NB4 (cell line): ENCODE measurements at places on chromosomes 7 and 10.
A peak's percentile ranks its signal among the peaks of the same experiment; 100 is the strongest.

DNA sequence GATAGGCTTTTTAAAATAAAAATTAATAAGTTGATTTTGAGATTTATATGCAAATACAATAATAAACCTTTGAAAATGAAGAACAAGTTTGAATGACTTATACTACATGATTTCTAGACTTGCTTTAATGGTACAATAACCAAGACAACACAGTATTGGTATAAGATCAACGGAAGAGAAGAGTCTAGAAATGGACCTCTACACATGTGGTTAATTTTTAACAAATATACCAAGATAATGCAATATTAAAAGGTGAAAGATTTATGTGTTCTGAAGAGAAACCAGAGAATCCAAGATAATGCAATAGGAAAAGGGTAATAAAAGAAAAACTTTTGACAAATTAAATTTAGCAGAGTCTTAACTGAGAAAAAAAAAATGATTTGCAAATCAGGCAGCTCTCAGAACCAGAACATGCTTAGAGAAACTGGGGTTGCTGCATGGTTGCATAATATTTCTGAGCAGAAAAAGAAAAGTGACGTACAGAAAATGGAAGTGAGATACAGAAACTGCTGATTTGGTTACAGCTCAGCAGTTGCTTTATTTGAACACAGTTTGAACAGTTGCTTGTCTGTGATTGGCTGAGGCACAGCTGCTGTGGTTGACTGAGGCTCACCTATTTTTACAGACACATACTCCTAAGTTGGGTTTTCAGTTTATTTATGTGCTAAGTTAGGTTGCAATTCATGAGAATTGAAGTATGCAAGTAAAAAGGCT lies 365.9 kb downstream of the CRPPA start:
- DNase-seq: no peak

DNA sequence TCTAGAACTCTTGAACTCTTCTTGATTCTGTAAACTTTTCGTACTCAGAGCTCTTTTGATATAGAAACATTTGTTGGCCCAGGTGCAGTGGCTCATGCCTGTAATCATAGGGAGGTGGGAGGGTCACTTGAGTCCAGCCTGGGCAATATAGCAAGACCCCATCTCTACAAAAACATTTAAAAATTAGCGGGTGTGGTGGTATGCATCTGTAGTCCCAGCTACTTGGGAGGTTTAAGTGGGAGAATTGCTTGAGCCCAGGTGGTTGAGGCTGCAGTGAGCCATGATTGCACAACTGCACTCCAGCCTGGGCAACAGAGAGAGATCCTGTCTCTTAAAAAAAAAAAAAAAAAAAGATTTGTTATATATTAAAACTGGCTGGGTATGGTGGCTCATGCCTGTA lies 121.6 kb downstream of the BAMBI start:
- no peak for DNase-seq

DNA sequence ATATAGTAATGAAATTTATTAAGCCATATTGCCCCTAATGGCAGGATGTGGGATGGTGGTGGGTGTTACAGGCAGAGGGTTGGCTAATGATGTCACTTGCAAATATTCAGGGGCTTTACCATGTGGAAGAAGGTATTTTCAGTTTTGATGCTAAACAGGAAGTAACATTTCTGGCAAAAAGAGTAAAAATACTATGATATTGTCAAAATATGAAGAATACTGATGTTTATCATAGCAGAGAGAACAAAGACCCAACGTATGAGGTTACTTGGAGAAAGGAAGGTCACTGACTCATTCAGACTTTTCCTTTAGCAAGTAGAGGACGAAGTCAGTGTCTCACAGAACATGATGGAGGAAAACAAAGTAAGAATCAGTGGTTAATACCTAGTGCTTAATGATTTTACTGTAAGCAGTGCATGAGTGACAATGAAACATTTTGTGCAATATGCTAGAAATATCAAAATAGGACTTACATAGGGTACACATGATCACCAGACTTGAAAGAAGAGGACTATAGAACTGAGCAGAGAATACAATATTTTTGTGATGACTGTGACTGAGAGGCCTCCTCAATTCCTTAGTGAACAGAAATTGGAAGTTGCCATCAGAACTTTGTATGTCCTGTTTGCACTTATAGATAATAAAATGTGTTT lies 89.7 kb upstream of the STEAP4 start:
- DNase-seq: no peak

- no peak for DNase-seq
Measured at GRCh38 chr10:79130846-79131245, 62.1 kb downstream of the ZMIZ1 start.

DNA sequence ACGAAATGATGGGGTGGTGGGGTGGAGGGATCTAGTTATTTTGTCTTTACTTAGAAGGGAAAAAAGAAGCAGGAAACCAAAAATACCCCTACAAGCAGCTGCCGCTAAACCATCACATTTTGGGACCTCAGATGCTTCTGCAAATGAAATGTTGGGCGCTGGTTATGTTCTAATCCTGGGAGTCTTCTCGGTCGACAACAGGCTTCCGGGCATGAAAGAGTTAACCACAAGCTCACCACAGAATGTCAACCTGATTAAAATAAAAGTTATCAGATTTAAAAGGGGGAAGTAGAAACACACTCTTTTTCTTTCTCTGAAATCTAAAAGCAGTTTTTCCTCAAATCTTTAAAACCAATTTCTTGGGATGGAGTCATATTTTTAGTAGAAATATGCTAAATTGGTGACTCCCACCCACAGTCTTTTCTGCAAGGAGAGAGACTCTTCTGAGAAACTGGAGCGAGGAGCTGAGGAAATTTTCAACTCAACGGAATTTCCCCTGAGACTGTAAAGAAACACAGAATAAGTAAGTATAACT lies 16.8 kb downstream of the IL2RA start:
- peak; percentile 70 for DNase-seq

DNA sequence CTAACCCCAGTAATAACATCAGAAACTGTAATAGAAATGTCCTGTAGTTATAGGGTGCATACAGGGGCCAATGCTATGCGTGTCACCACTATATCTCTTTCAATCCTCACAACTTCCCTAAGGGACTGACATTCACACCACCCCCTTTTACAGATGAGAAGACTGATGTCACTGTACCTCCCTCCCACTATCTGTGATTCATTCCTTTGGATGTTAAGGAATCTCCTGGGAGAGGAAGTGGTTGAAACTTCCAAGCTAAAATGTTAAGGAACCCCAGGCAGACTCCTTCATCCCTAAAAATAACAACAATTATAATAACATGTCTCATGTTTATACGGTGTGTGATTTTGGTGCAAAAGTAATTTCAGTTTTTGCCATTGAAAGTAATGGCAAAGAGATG lies 5.4 kb downstream of the COL13A1 start:
- DNase-seq: no peak

DNA sequence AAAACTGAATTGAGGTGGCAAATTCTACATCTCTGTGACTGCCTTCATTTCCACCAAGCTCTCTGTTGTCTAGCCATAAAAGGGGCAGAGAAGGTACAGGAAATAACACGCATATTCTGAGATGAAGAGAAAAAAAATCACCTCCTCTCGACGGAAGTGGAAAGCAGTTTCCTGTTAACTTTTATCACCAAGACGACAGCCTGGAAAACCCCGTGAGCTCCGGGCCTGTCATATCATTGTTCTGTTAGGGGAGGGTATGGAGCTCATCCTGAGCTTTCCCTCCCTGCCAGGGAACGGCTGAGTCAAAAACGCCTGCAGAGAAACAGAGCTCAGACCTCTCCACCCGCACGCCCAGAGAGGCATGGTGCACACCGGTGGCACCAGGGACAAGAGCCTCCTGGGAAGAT lies 200.3 kb downstream of the PRPF18 start:
- DNase-seq: no peak

GRCh38 chr10:129825826-129826225 lies 138.2 kb downstream of the EBF3 start:
- no peak for DNase-seq

- DNase-seq: peak; percentile 71
Measured at GRCh38 chr10:52779541-52780390, 7.2 kb upstream of the MBL2 start.

DNA sequence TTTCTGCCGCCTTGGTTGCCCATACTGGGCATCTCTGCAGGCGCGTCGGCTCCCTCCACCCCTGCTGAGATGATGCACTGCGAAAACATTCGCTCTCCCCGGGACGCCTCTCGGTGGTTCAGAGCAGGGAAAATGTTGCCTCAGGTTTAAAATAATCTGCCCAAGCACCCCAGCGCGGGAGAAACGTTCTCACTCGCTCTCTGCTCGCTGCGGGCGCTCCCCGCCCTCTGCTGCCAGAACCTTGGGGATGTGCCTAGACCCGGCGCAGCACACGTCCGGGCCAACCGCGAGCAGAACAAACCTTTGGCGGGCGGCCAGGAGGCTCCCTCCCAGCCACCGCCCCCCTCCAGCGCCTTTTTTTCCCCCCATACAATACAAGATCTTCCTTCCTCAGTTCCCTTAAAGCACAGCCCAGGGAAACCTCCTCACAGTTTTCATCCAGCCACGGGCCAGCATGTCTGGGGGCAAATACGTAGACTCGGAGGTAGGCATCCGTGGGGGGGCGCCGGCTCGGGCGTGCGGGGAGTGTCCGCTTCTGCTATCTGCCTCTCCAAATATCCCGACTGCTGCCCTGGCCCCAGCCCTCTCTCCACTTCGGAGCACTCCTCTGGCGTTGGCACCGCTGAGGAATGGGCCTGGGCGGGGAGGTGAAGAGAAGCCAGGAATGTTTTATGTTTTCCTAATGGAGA lies at the start of gene CAV1:
Gene CAV1 (plus strand): TSS at position 428 of the 689 bp plus-strand sequence. CDS start 27 bp downstream, at position 455.
- no peak for DNase-seq

DNA sequence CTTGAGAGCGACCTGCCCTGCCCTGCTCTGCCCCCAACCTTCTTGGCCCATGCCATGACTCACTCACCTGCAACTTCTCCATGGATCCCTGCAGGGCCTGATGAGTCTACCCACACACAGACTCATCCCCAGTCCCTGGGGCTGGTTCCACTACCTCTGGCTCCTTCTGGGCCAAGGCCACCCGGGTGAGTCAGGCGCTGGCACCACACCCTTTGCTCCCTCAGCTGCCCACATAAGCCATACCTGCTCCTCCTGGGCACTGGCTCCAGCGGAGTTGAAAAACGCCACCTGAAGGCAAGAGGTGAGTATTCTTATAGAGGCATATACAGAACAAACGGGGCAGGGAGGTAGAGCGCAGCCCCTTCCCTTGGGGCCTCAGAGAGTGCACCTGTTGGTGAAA lies 16.2 kb upstream of the MTPAP start:
- no peak for DNase-seq

GRCh38 chr7:148570510-148570909 lies 20.1 kb upstream of the C7orf33 start:
- no peak for DNase-seq

DNA sequence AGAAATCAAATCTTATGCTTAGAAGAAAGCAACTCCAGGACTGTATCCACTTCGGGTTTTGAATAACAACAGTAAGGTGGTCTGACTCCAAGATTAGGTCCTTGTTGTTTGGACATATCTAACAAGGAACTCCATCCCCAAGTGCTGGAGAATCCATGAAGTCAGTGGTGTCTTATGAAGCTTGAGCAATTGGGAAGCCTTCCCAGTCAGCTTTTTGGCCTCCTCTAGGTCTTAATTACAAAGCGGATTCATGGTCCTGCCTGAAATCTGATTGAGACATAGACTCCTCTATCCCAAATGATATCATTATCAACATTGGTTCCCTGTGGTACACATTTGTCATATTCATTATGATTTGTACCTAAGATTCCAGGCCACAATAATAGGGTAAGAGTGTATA lies 642.6 kb downstream of the AUTS2 start:
- no peak for DNase-seq

- no peak for DNase-seq
Measured at GRCh38 chr10:70074971-70075370, 22.3 kb downstream of the MACROH2A2 start.

DNA sequence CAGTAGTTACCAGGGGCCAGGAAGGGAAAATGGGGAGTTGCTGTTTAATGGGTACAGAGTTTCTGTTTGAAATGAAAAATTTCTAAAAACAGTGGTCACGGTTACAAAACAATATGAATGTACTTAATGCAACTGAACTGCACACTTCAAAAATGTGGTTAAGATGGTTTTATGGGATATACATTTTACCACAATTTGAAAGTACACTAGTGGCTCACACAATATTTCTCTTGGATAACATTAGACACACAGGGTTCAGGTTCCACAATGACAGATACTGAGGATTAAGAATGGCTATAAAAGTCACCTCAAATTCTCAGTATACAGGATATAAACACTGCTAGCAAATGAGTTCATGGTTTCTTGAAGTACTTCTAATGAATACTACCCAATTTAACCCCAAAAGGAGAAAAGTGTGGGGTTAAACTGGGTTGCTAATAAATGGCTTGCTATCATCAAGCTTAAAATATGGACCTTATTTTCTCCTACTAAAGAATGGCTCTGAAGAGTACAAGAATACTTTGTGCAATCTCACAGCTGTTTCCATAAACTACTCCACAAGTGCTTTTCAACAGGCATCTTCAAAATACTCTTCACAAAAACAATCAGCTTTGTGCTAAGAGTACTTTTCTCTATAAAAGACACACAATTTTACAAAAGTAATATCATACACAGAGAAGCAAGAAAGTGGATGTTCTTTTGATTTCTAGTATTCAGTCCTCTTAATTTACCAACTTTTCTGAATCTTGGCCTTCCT lies 92.9 kb downstream of the SRPK2 start:
- DNase-seq: peak; percentile 41

GRCh38 chr10:99540657-99541531 lies 8.2 kb downstream of the NKX2-3 start:
- no peak for DNase-seq

GRCh38 chr10:122282909-122283308 lies 11.8 kb downstream of the BTBD16 start:
- DNase-seq: no peak

DNA sequence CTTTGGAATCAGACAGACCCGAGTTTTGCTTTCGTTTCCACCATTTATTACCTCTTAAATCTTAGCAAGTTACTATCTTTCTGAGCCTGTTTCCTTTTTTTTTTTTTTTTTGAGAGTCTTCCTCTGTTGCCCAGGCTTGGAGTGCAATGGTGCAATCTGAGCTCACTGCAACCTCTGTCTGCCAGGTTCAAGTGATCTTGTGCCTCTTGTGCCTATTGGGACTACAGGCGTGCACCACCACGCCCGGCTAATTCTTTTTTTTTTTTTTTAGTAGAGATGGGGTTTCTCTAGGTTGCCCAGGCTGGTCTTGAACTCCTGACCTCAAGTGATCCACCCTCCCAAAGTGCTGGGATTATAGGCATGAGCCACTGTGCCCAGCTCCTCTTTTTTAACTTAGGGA lies 79.5 kb upstream of the LRRC17 start:
- DNase-seq: no peak

GRCh38 chr7:5752663-5753062 lies 28.8 kb downstream of the RNF216 start:
- no peak for DNase-seq
